ENCODE measurements at places on chromosomes 16 and 17.

DNA sequence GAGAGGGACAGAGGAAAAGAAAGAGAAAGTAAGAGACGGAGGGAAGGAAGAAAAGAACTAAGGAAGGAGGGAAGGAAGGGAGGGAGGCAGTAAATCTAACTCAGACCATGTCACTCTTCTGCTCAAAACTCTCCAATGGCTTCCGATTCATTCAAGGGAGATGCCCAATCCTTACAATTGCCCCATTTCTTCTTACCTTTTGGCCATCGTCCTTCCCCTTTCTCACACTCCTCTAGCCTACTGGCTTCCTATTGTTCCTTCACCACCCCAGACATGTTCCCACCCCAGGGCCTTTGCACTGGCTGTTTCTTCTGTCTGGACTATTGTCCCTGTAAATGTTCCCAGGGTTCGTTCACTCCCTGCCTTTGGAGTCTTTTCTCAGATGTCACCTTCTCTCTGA lies 72.3 kb downstream of the TOX3 start:
- no peak for DNase-seq

- DNase-seq, result no peak
Observed at GRCh38 chr16:81409016-81409556, 35.5 kb upstream of the CMIP start.

DNA sequence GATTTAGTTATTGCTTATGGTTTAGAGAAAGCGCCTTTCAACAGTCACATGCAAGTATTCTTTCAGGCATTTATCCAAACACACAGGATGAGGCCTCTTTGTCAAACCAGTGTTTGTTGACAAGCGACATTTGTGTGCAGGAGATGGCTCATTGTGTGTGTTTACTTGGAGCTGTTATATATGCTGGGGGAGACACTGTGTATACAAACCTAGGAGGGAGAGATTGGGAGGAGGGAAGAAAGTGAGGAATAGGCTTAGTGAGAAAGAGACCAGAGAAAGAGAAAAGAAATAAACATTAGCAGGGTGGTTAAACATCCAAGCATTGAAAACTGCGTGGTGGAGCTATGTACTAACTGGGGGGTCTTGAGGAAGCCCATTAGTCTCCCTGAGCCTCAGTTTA lies 437.6 kb downstream of the MAF start:
- DNase-seq, result no peak

GRCh38 chr17:60602871-60603270 lies 2.9 kb downstream of the PPM1D start:
- DNase-seq, result no peak

DNA sequence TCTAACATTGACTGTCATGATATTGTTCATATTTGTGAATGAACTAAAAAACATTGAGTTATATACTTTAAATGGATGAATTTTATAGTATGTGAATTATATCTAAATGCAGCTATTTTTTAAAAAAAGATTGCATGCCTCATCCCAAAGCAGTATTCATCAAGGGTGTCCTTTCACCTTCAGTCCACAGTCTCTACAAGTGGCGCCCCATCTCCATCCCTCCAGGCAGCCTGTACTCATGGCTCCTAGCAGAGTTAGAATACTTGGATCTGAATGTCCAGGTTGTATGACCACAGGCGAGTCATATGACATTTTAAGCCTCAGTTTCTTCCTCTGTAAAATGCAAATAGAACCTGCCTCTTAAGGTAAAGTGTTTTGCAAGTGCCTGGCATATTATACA lies 69.8 kb downstream of the TMEM100 start:
- no peak for DNase-seq

- DNase-seq, result no peak
Observed at GRCh38 chr17:21215935-21216334, 2.0 kb upstream of the TMEM11 start.

GRCh38 chr17:81561494-81561885 lies 9.3 kb upstream of the FAAP100 start:
- DNase-seq, result no peak

Measured in GM12892 (cell line).